NCI-H2081 treated with DMSO at 0.1 percent for 48 hours (cell line): ENCODE measurements at places on chromosomes 7 and 10.

- no peak for DNase-seq
Measured at GRCh38 chr7:157299613-157300368, 37.0 kb upstream of the DNAJB6 start.

DNA sequence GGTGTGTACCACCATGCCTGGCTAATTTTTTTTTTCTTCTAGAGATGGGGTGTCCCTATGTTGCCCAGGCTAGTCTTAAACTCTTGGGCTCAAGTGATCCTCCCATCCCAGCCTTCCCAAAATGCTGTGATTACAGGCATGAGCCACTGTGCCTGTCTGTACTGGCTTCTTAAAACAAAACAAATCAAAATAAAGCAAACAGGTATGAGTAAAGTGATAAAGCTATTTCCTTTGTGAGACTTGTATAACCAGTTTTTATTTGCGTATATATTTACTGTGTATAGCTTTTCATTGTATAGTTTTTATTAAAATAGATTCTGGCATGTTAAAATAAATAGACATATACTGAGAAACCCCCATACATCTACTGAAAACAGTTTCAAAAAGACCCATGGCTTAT is 14.3 kb downstream of the LCOR start:
- no peak for DNase-seq

DNA sequence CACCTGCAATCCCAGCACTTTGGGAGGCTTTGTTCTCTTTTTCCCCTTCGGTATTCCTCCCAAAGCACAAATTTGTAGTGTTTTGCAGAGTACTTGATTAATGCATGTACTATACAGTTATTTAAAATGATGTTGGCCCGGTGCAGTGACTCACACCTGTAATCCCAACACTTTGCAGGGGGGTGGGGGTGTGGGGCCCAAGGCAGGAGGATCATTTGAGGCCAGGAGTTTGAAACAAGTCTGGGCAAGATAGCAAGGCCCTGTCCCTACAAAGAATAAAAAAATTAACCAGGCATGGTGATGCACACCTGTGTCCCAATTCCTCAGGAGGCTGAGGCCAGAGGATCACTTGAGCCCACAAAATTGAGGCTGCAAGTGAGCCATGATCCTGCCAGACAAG is 26.8 kb upstream of the FOXK1 start:
- DNase-seq, result no peak

GRCh38 chr10:34813626-34814222 is 1.4 kb downstream of the PARD3 start:
- DNase-seq, result no peak

DNA sequence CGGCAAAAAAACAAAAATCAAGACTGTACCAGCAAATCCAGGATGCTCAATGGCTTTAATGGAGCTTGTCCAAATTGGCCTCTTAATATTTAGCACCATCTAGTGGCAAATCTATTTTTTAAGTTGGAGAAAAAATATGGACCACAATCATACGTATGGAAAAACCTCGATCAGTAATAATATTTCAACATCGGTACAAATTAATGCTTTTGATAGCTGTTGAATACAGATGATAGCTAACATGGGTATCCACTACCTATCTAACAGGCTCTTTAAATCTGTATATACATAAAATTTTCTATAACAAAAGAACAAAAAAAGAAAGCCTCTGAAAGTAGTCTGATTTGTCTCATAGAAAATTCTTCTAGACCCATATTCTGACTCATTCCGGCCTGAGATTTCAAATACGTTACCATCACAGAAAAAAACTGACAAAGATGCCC is 29.2 kb downstream of the COA1 start:
- no peak for DNase-seq

DNA sequence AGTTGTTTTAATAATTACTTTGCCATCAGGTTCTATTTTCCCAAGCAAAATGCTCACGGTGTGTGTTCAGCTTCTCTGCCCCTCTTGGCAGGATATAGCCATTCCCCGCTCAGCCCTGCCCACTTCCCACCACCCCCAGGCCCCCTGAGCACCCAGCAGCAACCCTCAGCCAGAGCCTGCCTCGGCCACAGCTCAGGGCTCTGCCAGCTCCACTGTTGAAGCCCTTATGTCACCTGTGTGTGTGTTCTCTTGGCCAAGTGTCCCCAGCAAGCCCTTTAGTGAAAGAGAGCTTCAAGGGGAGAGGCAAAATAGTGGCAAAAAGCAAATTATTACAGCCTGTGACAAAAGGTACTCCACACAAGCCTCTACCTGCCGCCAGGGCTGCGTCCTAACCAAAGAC is 275.3 kb downstream of the ADARB2 start:
- no peak for DNase-seq

DNA sequence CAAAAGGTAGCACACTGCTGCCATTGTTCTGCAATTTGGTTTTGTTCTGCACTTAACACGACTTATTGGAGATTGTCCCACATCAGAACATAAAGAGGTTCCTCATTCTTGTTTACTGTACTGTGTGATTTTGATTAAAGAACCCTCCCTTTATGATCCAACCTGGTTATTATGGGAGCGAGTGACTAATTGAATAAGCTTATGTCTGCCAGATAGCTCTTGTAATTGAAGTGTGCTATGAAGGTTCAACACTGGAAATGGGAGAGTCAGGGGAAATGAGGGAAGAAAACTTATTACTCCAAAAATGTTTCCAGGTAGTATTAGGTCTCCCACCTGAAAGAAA is 33.9 kb downstream of the CASP7 start:
- DNase-seq, result no peak

GRCh38 chr7:155378959-155379871 is 78.7 kb upstream of the EN2 start:
- DNase-seq, result no peak

- no peak for DNase-seq
Measured at GRCh38 chr7:121020249-121020988, 31.9 kb downstream of the CPED1 start.

DNA sequence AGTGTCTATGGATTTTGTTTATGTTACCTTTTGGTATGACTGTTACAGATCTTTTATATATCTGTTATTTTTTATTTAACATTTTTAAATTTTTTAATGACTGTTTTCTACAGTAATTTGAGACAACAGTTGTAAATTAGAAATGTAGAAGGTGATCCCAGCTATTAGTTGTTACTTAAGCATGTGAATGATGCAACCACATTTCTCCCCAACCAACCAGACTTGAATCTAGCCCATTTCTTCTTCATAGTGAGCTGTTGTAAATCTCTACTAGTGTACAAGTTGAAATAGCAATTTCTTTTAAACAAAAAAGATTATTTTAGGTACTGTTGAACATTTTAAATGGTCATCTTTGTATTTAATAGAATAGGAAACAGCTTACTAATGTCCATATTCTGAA is 18.0 kb downstream of the TMEM106B start:
- no peak for DNase-seq

GRCh38 chr10:55404094-55404493 is 603.1 kb upstream of the PCDH15 start:
- no peak for DNase-seq

- DNase-seq, result no peak
Measured at GRCh38 chr10:21402606-21403083, 122.8 kb downstream of the SKIDA1 start.

GRCh38 chr10:13104697-13105096 is 4.7 kb downstream of the OPTN start:
- no peak for DNase-seq

- DNase-seq, result no peak
Measured at GRCh38 chr7:157793087-157793353, 456.2 kb downstream of the DNAJB6 start.

DNA sequence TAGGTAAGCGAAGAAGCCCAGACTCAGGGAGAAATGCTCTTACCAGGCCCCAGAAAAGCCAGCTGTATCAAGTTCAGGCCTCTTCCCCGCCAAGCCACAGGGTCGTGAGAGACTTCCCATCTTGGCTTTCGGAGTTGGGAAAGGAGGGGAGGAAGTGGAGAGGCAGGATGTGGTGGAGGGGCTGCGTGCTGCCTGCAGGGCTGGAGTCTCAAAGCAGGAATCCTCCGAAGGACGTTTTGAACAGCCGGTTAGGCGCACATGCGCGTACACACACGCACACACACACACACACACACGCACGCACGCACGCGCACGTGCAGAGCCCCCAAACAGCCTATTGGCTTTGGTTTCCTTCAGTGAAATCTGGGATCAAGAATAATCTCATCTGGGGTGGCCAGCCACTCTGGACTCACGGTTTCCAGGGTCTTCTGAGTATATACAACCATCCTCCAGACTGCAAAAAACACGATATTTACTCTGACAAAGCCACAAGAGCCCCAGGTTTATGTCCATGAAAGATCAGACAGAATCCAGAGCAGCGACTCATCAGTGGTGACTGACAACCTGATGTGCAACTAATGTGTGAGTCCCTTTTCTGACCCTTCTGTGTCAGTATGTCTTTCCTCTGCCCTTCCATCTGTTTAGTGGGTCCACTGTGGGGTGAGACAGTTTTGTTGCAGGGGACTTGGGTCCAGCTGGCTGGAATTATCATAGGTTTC is 115.0 kb upstream of the ZNF438 start:
- DNase-seq, result no peak

DNA sequence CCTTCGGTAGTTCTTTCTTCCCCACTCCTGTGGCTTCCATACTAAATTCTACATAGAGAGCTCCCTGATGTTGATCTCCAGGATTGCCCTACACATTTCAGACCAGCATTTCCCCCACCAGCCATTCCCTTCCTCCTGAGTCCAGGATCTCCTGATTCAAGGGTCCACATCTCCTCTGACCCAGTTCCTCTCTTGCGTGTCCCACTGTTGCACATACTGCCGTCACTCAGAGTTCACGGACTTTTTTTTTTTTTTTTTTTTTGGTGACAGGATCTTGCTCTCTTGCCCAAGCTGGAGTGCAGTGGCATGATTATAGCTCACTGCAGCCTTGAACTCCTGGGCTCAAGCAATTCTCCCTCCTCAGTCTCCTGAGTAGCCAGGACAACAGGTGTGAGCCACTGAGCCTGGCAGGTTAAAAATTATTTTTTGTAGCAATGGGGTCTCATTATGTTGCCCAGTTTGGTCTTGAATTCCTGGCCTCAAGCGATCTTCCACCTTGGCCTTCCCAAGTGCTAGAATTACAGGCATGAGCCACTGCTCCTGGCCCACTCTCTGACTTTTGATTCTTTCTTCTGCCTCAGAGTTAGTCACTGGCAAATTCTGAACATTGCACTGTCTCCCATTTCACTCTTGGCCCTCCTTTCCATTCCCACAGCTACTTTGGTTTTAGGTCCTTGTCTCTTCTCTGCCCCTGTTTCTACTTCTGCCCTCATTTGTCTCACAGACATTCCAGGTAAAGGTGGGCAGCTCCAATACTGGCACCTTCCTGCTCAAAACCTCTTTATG is 29.6 kb upstream of the ZRANB1 start:
- no peak for DNase-seq

DNA sequence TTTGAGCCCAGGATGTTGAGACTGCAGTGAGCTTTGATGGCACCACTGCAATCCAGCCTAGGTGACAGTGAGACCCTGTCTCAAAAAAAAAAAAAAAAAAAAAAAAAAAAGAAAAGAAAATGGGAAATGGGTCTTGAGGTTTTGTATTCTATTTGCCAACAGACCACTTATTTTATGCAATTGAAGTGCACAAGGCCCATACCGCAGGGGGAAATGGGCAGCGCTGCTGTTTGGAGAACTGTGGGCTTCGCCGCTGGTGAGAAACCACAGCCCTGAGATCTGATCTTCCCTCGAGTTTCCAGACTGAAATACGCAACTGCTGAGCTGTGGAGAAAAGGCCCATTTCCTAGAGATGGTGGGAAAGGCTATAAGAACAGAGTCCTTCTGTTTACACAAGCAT is 512.0 kb downstream of the TCERG1L start:
- DNase-seq, result no peak

DNA sequence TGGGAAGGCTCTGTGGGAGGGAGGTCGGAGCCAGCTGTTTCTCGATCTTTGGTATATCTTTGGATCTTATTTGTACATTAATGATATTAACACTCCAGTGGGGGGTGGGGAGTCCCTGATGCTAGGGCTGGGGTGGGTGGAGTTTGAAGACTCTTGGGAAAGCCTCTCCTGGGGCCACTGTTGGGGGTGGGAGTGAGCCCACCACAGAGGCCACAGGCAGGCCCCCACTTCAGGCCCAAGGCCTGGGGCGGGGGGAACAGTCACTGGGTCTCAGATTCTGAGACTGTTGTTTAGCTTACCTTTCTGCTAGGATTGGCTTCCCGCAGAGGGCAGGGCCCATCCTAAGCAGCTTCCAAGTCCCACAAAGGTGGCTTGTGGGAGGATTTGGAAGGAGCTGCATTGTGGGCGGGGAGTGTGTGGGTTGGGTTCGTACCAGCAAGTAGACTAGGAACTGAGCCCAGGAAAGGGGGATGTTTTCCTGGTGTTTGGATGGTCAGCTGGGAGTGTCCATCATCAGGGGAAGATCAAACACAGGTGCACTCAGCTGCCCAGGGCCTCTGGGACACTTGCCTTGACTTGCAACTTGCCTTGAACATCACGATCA is 11.9 kb downstream of the YKT6 start:
- no peak for DNase-seq

- no peak for DNase-seq
Measured at GRCh38 chr10:14010769-14011574, 319.8 kb downstream of the FRMD4A start.

GRCh38 chr7:152185558-152185957 is 160.1 kb downstream of the GALNT11 start:
- no peak for DNase-seq

DNA sequence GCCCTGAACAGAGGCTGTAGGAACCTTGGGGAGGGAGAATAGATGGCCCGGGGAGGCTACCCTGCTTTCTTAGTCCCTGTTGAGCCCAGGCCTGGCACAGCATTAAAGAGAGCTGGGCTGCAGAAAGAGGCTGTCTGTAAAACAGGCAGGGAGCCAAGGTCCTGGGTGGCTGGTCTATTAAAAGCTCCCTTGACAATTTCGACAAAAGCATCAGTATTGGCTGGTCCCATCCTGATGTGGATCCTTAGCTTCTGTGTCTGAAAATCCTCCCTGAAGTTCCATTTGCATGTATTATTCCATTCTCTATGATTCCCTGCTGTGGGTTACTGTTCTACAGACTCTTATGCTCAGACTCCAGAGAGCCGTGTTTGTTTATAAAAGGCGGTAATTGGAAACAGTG is 158.5 kb downstream of the GALNT17 start:
- no peak for DNase-seq

- no peak for DNase-seq
Measured at GRCh38 chr7:123348690-123349089, 148.9 kb upstream of the SLC13A1 start.

- no peak for DNase-seq
Measured at GRCh38 chr7:110061387-110061786, 1029.5 kb upstream of the LRRN3 start.
